ENCODE measurements at places on chromosomes 6 and 20.

GRCh38 chr6:33730611-33731010, 16.1 kb downstream of the IP6K3 start:
- no peak for DNase-seq

DNA sequence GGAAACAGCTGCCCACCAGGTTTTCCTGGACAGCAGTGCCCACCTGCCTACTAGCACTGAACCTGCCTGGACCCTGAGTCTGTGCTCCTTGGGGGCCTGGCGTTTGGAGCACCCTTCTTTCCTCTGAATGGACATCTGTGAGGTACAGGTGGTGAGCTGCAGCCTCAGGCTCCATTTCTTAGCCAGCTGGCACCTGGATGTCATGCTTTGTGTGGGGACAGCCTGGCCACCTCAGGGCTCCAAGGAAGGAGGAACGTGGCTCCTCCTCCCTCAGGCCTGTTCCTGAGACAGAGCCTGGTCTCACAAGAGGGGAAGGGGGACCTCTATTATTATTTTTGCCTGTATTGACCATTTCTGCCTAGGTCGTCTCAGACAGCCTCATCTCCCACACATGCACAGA, 8.1 kb downstream of the TMEM151B start:
- DNase-seq = no peak

DNA sequence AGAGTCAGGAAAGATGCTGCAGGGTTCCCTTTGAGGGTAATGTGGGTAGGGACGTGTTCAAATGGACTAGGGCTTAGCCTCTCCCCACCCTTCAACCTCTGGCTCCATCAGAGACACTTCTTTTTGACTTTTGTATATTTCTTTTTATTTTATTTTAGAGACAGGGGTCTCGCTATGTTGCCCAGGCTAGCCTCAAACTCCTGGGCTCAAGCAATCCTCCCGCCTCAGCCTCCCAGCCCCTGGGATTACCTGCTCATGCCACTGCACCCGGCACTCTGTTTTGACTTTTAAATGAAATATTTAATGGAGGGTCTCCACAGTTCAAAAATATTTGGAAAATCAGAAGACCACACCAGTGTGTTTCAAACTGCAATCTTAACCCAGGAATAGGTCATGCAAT, 8.6 kb downstream of the HNF4A start:
- DNase-seq = no peak

- DNase-seq = no peak
Observed at GRCh38 chr20:1418350-1418749, 25.5 kb upstream of the FKBP1A start.

GRCh38 chr6:136115941-136116340, 134.2 kb downstream of the MTFR2 start:
- DNase-seq = no peak

GRCh38 chr20:1010659-1011058, 8.5 kb upstream of the RSPO4 start:
- no peak for DNase-seq

DNA sequence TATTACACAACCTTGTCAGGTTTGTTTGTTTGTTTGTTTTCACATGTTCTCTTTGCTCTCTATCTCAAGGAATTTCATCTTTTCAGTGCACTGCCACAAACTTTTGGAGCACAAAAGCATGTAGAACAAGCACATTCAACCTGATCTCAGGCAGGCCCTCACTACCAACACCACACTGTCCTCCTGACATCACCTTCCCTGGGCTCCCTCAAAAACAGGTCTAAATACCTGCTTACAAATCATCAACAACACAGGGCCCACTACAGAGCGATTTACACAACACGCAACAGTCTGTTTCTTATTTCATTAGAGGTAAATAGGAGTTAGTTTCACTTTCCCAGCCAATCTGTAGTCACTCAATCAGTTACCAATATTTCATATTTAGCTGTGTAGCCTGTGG, 241.4 kb downstream of the EPHA7 start:
- no peak for DNase-seq

DNA sequence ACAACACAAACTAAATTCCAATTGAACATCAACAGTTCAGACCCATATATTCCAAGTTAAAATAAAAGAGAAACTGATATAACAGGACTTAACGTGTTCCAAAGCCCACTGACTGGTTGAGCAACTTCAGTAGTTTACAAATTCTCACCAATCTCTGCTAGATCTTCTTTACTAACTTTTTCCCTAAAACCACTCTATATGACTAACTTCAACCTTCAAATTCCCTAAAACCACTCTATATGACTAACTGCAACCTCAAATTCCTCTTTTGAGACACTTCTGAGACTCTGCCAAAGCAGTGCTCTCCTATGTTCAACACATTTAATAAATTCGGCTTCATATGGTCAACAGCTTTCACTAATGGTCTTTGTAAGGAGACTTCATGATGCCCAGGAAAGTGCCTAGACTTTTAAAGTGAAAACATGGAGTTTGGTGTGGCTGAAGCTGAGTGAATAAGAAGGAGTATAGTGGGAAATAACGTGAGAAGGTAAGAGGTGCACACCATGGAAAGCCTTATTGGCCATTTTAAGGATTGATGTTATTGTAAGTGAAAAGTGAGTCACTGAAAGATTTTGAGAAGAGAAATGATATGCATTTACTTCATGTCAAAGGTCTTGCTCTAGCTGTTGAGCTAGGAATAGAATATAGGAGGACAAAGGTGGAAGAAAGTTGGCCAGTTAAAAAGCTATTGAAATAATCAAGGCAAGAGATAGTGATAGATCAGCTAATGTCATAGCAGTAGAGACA, 134.0 kb upstream of the HCRTR2 start:
- DNase-seq = no peak

DNA sequence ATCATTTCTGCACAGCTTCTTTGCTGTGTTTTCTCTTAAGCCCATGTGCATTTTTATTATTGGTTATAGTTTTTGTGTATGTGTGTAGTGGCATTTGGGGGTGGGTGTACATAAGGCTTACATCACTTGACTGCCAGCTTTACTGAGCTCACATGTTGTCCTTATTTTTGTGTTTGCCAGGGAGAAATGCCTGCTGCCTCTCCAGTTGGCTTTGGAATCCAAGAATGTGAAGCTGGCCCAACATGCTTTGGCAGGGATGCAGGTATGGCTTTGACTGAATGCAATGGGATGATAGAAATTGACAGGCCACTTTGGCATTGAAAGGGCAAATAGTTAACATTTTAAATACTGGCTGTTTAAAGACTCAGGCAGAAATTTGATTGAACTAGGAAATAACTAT, 11.4 kb downstream of the PBOV1 start:
- DNase-seq = no peak

GRCh38 chr20:52103913-52104545, 87.5 kb downstream of the ZFP64 start:
- DNase-seq = no peak

DNA sequence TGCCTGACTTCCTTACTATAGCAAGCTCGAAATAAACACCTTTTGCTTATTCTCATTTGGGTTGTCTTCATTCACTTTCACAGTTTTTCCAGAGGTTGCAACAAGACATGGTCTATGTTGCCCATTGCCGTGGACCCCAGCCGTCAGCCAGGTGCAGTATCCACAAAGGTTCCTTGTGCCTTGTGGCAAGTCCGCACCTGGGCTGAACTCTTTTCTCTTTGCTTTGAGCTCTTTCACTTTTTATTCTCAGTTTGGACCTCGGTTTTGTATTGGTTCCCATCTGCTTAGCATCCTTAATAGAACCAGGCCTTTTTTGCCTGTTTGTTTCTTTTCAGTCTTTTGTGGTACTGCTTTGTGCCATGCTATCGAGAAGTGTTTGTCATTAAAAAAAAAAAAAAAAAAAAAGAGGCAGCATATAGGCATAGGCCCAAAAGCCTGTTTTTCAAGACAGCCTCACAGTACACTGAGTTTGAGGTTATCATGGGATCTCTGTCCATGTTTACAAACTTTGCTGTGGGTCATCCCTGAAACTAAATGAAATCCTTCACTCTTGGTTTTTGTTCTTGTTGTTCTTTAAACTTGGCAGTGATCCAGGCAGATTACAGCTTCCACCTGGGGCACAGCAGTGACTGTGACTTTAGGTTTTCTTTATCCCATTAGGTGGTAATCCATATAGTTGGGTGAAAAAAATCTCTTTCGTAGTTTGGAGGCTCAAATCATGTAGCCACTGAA, 33.3 kb downstream of the GSTA3 start:
- DNase-seq = no peak

DNA sequence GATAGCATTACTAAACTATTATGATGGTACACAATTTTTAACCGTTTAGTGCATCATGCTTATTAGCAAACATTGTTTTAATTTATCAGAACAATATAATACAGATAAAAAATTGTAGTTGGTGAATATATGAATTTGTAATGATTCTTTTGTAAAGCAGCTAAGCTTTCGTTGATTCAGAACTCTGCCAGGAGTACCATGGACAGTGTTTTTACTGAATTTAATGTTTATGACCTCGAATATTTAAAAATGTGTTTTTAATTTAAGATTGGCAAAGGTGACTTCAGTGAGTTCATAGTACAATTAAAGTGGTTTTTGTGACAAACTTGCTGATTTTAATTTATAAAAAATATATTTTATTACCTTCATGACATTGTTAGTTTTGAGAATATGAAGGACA, 10.0 kb downstream of the AFDN start:
- no peak for DNase-seq

DNA sequence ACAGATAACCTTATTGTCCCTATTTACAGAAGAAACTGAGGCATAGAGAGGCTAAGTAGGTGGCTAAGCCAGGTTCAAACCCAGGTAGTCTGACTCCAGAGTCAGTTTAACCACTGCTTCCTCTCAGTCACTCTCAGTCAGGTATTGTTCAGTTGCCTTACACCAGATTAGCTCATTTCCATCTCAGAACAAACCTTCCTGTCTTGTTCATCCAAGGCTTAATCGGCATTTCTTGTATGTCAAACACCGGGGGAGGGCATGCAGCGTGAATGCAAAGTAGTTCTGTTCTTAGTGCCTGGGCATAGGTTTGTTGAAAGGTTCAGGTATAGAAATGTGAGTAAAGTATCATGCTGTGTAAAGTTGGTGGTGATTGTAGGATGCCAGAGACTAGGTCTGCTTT, 51.7 kb downstream of the CTNNBL1 start:
- no peak for DNase-seq

DNA sequence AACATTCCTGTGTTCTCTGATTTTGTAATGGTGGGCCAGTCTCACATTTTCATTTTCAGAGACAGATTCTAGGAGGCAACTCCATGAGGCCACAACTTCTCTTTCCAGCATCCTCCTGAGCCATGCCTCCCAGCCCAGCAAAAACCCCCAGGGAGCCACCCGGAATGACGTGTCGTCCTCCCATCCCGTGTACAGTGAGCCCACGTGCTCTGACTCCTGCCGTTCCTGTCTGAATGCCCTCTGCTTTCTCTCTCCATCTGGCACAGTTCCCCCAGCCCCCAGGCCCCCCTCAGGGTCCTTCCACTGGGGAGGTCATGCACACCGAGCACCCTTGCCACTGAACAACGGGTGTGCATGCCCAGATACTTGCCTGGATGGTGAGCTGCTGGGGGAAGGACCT, 38.0 kb downstream of the C20orf203 start:
- peak; percentile 64 for DNase-seq

DNA sequence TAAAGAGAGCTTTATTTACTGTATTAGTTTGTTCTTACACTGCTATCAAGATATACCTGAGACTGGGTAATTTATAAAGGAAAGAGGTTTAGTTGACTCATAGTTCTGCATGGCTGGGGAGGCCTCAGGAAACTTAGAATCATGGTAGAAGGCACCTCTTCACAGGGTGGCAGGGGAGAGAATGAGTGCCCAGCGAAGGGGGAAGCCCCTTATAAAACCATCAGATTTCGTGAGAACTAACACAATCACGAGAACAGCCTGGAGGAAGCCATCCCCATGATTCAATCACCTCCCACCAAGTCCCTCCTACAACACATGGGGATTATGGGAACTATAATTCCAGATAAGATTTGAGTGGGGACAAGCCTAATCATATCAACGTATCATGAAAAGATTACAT, 27.2 kb downstream of the ARID1B start:
- DNase-seq = no peak
